BJ (cell line): ENCODE measurements at places on chromosomes 3 and 15. TPM values are rescaled to one million over a fixed set of nuclear protein-coding genes. Genes with fewer than 3 reads are reported as not detected.

Gene VEPH1
- polyA plus RNA-seq: 17.9 and 27.8 TPM in 2 replicates

Gene CHRNA5
- 1.1 and 1.9 TPM in 2 replicates for polyA plus RNA-seq

Gene CDHR4
- polyA plus RNA-seq: not detected in 2 replicates

Gene CCDC80
- polyA plus RNA-seq: 199 and 291 TPM in 2 replicates

DNA sequence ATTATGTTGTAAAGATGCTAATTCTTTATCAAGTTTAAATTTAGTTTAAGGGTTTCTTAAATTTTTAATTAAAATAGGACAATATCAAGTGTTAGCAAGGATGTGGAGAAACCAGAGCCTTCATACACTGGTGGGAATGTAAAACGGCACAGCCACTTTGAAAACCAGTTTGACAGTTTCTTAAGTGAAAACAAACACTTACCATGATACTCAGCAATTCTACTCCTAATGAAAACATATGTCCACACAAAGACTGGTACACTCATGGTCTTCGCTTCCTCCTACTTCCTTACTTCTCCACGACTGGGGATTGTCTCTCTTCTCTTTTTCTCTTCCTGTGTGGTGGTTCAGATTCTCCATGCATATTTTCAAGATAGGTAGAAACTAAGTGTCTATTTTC lies 9.2 kb downstream of the SKIC8 start:
- DNase-seq: no peak

- no peak for DNase-seq
Observed at GRCh38 chr15:61653110-61653509, 407.1 kb downstream of the VPS13C start.

- no peak for DNase-seq
Observed at GRCh38 chr15:71493526-71493925, 316.8 kb upstream of the NR2E3 start.

- no peak for DNase-seq
Observed at GRCh38 chr3:168998792-168999191, 664.7 kb downstream of the MECOM start.

GRCh38 chr15:78032671-78033070 lies 44.8 kb downstream of the TBC1D2B start:
- DNase-seq: no peak
